Heart left ventricle (tissue), 16 donors: ENCODE measurements at places on chromosomes 7 and 10. TPM values are rescaled to one million over a fixed set of nuclear protein-coding genes. Genes with fewer than 3 reads are reported as not detected.

DNA sequence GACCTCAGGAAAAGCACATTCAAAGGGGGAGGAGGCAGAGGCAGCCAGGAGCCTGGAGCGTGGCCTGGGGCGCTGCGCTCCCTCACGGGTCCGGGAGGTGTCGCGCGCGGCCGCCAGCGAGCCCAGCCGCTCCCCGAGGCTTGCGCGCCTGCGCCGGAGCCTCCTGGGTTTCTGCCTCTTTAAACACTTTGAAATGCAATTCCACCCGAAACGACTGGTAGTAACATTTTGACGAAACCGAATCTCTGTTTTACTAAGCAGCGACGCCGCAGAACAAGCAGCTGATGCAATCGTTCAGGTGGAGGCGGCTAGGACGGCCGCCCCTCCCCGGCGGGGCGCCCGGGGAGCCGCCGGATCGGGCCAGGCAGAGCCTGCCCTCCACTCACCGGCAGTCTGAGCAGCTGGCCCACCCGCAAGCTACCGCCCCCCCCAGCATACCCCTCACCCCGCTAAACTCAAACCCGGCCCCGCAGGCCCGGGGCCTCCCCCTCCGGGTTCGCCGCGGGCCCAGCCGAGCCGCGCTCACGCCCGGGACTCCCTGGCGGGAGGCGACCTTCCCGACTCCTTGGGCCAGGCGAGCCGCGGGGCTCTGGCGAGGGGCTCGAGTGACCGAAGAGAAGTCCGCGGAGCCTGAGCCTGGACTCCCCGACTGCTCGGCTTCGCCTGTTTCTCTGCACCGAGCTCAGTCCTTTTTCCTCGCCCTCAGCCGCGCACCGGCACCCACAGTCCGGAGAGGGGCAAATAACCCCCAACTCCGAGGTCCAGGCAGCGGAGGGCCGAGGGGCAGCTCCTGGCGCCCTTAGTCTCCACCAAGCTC is 3.2 kb downstream of the MKX start:
- peak; percentile 83 for DNase-seq

DNA sequence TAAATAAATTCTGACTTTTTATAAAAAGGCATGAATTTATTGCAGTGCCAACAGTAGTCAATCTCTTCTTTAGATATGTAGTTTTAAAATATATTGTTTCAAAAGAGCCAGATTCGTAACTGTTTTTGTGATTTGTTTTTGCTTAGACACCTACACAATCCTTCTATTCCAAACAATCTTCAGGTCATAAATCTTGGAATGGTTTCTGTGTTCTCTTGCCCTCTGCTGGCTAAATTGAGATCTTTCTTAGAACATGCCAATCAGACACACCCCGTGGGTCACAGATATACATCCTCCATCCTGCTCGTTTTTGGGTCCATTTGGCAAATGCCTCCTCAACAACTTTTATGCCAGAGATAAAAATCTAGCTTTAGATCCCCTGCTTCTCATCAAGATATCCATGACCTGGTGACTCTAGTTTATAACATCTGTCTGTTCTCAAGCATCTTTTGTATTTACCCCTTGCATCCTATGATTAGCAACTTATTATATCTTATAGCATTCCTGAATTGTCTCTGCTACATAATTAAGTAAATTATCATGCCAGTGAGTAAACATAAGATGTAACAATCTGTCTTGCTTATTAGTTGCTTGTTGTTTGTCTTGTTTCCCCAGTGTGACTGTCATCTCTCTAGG is 35.3 kb upstream of the IFRD1 start:
- no peak for DNase-seq

GRCh38 chr10:26543567-26544306 is 105.6 kb downstream of the APBB1IP start:
- DNase-seq: no peak

DNA sequence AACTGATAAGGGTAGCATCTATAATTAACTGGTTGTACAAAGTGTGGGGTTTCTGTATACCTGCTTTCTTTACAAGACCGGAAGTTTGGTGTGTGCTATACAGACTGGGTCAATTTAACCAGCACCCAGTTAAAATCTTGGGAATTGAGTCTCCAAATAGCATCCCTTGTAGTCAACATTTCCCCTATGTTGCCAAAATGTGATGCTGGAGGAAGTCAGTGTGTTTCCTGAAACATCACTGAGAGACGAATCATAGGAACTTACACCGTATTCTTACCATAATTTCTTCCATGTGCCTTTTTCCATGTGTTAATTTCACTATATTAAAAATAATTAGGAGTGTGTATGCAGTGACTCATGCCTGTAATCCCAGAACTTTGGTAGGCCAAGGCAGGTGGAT is 1.7 kb downstream of the AKR1C4 start:
- no peak for DNase-seq

DNA sequence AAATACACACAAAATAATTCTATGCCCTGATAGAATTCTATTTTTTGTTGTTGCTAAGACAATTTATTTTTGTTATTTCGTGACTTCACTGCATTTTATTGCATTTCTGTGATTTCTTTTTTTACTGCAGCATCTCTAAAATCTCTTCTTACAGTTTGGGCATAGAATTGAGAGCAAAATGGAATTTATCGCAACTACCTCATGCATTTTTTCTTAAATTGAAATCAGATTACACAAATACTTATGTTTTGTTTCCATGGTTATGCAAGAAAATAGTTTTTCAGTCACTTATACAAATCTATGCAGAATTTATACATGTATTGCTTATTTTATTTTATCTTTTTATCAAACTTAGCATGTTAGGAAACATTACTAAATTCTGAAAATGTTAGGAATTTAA is 781.8 kb upstream of the LRRTM3 start:
- DNase-seq: no peak

DNA sequence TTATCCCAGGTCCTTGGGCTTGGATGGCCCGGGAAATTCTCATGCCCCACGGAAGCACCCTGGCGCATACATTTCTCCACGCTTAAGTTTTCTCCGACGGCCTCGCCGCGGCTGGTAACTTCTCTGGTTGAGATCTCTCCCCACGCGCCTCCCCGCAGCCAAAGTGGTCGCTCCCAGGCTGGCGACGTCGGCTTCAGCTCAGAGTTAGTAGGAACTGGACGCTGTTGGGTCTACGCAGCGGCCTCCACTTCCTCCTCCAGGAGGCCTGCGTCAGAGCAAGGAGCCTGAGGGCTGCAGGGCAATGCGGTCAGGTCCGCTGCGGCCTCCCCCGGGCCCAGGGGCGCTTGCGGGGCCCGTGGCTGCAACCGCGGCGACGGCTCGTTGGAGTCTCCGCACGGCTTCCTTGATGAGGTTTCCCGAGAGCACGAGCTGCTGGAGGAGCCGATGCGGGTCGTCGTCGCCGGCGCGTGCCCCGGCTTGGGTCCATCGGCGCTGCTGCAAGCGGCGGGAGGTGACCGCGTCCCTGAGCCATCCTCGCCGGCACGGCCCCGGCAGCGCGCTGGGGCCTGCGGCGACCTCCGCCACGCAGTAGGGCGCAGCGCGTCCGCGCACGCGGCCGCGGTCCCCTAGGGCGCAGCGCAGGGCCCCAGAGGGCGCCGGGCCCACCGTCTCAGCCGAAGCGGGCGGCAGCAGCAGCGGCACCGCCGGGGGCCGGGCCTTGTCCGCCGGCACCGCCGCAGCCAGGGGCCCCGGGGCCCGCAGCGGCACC is 744 bp downstream of the FRAT2 start:
- DNase-seq: peak; percentile 66

DNA sequence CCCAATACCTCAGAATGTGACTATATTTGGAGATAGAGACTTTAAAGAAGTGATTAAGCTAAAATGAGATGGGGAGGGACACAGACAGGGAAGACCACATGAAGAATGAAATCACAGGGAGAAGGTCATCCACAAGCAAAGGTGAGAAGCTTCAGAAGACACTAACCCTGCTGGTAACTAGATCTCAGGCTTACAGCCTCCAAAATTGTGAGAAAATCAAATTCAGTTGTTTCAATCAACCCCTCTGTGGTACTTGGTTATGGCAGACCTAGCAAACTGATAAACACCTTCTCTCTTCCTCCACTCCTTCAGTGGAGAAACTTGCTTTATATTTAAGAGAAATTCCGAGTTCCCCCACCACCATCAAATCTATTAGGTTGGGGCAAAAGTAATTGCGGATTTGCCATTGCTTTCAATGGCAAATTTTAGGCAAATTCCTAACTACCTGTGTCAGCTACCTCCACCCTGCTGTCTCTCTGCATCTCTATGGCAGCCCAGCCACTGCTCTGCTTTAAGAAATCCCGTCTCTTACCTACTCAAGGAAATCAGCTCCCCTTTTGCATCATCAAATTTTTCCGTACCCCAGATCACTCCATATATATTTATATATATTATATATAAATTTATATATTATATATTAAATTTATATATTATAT is 38.2 kb downstream of the SEMA3E start:
- DNase-seq: no peak

GRCh38 chr10:69929575-69929974 is 123.1 kb upstream of the MACROH2A2 start:
- DNase-seq: no peak

GRCh38 chr7:36748017-36748487 is 23.8 kb upstream of the AOAH start:
- DNase-seq: no peak

DNA sequence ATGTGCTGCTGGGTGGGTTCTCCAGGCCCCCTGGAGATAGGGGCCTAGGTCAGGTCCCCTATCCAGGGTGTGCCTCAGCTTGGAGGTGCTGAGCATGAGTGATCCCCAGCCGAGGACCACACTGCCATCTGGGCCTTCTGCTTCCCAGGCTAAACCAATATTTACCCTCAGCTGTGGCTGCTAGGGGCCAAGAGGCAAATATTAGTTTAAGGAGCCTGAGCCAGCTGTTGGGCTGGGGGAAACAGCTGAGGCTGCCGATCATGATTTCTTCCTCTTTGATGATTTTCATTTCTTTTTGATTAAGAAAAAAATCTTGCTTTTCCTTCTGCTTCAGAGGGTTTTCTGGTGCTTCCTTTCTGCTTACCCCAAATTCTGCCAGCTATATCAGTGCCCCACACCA is 83.4 kb downstream of the NEURL1 start:
- no peak for DNase-seq

DNA sequence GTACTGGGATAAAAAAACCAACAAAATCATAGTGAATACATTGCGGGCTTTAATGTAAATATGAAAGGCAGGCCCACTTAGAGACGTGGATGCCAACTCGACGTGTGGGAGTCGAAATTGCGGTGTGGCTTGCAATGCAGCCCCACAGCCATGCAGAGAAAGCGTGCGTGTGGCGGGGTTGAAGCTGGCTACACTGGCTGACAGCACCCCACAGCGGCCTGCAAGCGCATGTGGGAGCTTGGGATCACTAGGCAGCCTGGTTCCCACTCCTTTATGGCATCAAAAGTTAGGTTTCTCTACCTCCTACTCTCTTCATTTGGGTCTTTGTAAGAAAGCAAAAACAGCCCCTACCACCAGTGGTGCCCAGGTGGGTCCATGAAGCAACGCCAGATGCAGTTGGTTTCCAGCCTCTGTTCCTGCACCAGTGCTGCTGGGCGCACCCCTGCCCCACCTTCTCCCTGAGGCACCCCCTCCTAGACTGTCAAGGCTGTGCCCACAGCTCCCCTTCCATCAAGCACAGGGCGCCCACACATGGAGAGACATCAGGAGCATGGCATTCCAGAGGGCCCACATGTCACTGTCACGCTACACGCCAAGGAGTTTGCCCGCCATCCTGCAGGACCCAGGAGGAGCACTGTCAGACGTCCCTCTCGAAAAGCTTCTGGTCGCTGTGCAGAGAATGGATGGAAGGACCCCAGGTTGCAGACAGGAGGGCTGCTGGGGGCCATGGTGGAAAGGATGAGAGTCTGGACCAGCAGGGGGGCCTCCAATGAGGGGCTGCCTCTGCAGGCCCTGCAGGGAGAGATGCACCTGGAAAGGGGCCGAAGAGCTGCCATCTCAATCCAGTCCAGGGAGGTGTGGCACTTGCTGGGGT is 142.9 kb downstream of the PAXIP1 start:
- no peak for DNase-seq

DNA sequence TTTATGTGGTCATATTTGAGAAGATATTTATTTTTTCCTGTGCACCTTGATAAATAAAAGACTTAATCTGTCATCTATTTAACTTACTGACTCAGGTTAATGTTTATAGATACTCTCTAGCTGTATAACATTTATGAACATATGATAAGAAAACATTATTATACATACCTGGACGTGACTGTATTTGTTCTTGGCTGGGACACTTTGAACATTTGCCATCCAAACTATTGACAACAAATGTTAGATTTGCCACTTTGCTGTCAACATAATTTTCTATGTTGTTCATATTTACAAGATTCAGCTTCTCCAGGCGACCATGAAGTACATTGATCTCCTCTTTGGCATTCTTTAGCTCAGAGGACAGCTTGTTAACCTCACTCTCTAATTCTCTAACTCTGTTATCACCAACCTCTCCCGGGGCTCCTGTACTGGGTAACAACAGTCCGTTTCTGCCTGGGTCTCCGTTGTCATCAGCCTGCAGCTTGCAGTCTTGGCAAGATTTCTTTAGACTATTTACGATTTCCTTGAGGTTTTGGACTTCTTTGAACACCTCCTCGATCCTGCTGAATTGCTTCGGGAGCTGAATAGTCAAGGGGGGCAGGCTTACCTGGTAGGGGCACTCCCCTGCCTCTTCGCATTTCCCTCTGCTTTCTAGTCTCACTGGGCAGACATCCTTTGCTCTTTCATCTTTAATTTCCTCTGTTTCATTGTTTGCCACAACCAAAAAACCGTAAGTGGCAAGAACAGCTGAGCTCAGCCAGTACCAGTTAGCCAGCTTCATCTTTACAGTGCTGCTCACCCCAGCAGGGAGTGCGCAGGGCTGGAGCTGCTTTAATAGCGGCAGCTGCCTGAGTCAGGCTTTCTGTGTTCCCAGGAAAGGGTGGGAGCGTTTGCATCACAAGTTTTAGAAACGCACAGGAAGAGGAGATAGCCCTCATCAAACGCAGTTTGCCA is at the start of gene FGL2:
TSS of gene FGL2 (minus strand) at position 807 of the 954 bp plus-strand sequence. CDS start at position 781, 26 bp downstream.
- DNase-seq: peak; percentile 75

- no peak for DNase-seq
Measured at GRCh38 chr7:82173400-82174021, 270.1 kb downstream of the CACNA2D1 start.

- no peak for DNase-seq
Measured at GRCh38 chr7:80875537-80876120, 43.2 kb downstream of the SEMA3C start.

GRCh38 chr10:127934383-127934782 is 27.5 kb downstream of the PTPRE start:
- no peak for DNase-seq

- no peak for DNase-seq
Measured at GRCh38 chr7:37713613-37714012, 30.0 kb downstream of the GPR141 start.

GRCh38 chr10:48667960-48668590 is 16.6 kb upstream of the WDFY4 start:
- DNase-seq: no peak

The TNKS2 gene
- 9.2 TPM for polyA plus RNA-seq

The NKX2-3 gene
- polyA plus RNA-seq: not detected

The MMP21 gene
- 0.11 TPM for polyA plus RNA-seq

The CHAT gene
- polyA plus RNA-seq: not detected

The ZDHHC4 gene
- 48.4 TPM for polyA plus RNA-seq

The SLC26A3 gene
- polyA plus RNA-seq: not detected

The CNTNAP2 gene
- polyA plus RNA-seq: not detected

The FGF8 gene
- not detected for polyA plus RNA-seq
